Stimulated activated CD4-positive, alpha-beta T cell treated with anti-CD3 and anti-CD28 coated beads, Interleukin-12 subunit alpha, Interleukin-12 subunit beta, amount 100 ng/mL, for 24 hours (primary cell): ENCODE measurements at places on chromosomes 3 and 15.

GRCh38 chr3:62587169-62587568 lies 213.8 kb upstream of the FEZF2 start:
- no peak for DNase-seq

DNA sequence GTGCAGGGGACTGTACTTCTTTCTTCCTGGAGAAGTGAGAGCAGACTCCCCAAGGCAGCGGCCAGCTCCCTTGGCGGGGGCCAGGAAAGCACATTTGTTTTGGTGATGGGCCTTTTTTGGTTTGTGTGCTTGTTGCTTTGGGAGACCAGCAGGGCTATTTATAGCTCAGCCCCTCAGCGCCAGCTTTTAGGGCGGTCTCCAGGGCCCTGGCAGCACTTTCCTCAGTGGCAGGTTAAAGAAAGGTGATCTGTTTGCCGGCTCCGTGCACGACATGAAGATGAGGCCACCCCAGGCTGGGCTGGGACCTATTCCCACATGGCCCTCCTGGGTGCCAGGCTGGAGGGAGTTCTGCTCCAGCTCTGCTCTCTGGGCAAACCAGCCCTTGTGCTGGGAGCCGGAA lies 21.8 kb downstream of the SLC6A11 start:
- DNase-seq = no peak

GRCh38 chr3:29414468-29415224 lies 133.8 kb downstream of the RBMS3 start:
- DNase-seq = no peak

- DNase-seq = no peak
Observed at GRCh38 chr15:89125088-89125826, 37.0 kb downstream of the ABHD2 start.

GRCh38 chr3:124530916-124531315 lies 199.3 kb upstream of the UMPS start:
- no peak for DNase-seq

DNA sequence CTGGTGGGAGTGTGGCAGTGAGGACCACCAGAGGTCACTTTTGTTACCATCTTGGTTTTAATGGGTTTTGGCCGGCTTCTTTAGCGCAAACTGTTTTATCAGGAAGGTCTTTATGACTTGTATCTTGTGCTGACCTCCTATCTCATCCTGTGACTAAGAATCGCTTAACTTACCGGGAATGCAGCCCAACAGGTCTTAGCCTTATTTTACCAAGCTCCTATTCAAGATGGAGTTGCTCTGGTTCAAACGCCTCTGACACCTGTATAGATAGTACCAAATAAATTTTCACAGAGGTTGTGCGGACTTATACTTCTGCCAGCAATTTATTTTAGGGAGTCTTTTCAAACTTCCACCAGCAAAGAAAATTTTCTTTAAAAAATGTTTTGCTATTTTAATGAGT lies 13.6 kb upstream of the SLCO3A1 start:
- no peak for DNase-seq

DNA sequence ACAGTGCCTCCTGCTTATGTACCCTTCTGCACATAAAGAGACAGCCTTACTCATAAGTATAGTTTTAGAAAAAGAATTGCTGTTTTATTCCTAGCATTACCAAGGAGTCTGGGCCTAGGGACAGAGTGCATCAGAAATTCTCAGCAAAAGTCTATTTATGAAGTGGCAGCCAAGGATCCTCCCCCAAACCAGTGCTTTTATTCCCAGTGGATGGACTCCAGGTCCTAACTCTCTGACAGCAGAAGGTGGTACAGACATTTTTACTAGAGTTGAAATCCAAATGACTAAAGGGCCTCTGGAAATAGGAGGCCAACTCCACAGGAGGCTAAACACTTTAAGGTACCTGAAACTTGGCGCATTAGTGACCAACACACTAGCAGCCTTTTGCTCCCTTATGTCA lies 407.2 kb upstream of the TPRG1 start:
- no peak for DNase-seq

GRCh38 chr15:95261546-95261945 lies 1030.2 kb downstream of the MCTP2 start:
- DNase-seq = no peak
